ENCODE measurements at places on chromosomes 3 and 15.
A peak's percentile ranks its signal among the peaks of the same experiment; 100 is the strongest.

DNA sequence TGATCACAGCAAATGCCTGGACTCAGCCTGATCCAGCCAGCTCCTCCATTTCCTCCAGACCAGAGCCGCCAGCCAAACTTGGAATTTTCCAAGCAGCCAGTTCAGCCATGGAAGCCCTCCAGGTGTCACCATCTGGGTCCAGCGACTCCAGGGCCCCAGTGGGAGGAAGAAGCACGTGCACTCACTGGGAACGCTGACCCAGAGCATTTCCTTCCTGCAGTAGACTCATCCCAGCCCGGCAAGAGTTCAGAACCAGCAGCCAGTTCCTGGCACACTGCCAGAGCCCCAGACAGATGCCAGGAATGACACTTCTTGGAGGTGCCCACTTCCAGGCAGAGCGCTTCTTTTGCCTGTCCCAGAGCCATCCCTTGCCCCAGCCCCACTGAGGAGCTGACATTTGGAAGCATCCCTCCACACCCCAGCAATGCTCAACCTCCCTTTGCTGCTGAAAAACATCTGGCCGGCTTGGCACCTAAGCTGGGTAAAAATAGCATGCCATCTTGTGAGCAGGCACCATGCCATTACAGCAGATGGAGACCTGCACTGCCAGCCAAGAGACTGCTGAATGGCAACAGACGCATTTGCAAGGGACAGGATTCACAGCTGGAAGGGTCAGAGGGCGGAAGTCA, 460.3 kb upstream of the PROK2 start:
- DNase-seq = no peak

- DNase-seq = no peak
These were observed 19.8 kb downstream of the TNFAIP8L3 start for GRCh38 chr15:51074926-51075325.

GRCh38 chr3:132539681-132540080, 57.4 kb upstream of the ACKR4 start:
- no peak for DNase-seq

DNA sequence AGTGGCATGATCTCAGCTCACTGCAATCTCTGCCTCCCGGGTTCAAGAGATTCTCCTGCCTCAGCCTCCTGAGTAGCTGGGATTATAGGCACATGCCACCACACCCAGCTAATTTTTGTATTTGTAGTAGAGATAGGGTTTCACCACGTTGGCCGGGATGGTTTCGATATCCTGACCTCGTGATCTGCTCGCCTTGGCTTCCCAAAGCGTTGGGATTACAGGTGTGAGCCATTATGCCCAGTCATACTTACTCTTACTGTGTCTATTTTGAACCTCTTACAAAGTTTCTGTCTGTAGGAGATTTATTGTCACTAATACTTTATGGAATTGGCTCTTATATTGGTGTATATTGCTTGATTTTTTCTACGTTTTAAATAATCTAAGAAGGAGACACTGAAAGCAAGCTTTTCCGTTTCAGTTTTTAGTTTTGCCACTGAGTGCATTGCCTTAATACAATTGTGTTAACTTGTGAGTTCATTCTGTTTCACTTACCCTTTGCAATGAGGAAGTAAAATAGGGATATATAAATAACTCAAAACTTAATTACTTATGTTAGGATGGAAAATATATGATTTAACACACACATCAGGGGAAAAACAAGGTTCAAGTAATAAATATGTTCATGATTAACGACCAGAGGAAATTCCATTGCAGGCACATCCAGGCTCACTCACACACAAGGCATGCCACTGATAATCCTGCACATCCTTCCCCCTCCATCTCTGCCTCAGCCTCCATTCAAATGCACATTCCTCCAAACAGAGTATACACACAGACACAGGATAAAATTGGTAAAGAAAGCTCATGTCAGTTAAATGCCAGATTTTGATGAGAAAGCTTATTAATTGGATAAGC, 279.3 kb upstream of the RASGRP1 start:
- DNase-seq = no peak

GRCh38 chr3:65605876-65606432, 432.8 kb downstream of the MAGI1 start:
- no peak for DNase-seq

- peak; percentile 59 for DNase-seq
These were observed 19.6 kb upstream of the MOBP start for GRCh38 chr3:39447637-39448483.

GRCh38 chr3:13235079-13235478, 161.8 kb upstream of the IQSEC1 start:
- peak; percentile 14 for DNase-seq

DNA sequence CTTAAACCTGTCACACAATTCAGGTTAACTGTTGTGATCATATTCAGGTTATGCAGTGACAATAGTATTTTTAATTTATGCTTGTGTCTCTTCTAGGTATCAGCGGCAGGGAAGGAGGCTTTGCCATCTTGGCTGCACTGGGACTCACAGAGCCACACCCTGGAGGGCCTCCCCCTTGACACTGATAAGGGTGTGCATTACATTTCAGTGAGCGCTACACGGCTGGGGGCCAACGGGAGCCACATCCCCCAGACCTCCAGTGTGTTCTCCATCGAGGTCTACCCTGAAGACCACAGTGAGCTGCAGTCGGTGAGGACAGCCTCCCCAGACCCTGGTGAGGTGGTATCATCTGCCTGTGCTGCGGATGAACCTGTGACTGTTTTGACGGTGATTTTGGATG, 23.6 kb upstream of the BSN start:
- no peak for DNase-seq
